Natural killer cell (primary cell): ENCODE measurements at places on chromosomes 1 and 21.

GRCh38 chr1:208942394-208943130 lies 641.0 kb upstream of the CAMK1G start:
- no peak for DNase-seq

DNA sequence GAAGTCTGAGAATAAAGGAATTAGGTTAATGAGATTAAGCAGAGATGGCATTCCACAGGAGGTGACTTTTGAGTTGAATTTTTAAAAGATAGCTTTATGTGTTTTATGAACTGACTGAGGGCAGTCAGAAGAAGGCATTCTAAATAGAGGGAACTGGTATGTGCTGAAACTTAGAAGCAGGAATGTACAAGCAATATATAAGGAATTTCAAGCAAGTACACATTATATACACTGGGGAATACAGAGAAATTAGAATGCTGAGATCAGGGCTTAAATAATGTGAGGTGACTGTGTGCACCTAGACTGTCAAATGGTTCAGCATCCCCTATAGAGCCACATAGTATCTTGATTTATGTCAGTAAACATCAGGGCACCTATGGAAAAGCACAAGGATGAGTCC lies 19.3 kb downstream of the WNT2B start:
- no peak for DNase-seq

DNA sequence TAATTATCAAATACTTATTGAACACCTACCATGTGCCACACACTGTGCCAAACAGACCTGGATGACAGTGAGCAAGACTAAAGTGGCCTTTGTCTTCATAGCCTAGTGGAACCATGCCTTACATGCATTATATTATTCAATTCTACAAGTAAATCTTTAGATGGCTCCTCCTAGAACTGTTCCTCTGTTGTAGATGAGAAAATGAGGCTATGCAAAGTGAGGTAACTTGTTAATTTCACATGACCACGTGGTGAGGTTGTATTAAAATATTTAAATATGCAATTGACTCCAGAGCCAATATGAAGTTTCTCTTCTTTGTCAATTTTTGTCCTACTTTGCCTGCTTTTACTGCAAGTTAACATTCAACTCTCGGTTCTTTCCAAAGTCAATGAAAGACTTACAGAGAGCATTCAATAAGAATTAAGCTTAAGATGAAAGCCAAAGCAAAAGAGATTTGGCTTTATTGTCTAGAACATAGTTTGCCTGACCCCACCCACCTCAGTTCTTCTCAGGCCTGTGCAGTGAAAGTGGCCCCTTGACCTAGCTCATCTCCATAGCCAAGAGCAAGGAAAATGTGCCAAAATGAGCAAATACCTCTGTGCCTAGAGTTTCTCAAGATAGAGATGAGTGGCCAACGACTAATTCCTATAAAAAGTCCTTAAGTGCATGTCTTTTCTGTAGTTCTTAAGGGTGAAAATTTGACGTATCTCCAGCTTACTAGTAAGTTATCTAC lies 263.2 kb upstream of the NFIA start:
- no peak for DNase-seq

DNA sequence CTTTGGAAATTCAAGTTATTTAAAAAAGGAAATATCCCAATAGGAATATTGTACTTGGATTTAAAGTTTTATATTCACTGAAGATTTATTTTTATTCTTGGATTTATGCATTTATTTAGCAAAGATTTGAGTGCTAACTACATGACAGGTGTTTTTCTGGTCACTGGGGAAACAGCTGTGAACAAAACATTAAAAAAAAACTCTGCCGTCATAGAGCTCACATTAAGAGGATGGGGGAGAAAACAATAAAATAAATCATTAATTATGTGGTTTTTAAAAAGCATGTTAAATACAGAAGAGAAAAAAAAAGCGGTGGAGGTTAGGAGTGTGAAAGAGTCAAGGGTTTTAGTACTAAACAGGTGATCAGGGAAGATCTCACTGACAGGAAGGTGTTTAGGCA lies 149.9 kb downstream of the GALNT2 start:
- DNase-seq: no peak

DNA sequence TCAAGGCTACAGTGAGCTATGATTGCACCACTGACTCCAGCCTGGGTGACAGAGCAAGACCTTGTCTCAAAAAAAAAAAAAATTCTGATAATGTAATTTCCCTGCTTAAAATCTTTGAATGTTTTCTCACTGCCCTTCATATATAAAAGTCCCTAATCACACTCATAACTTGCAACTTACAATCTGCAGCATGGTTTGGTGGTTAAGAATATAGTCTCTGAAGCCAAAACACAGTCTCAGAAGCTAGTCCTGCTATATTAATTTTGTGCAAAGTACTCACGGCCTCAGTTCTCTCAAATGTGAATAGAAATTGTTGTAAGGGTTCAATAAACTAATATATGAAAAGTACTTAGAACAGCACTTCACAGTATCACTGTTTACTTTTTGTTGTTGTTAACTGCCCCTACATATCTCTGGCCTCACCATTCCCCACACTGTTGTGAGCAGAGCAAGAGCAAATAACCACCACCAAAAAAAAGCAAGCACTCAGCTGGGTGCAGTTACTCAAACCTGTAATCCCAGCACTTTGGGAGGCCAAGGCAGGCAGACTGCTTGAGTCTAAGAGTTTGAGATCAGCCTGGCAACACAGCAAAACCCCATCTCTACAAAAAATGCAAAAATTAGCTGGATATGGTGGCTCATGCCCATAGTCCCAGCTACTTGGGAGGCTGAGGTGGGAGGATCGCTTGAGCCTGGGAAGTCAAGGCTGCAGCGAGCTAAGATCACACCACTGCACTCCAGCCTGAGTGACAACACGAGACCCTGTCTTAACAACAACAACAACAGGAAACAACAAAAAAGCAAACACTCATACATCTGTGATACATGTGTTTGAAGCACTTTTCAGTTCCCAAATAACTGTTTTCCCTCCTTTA lies 22.4 kb downstream of the ASH1L start:
- no peak for DNase-seq

GRCh38 chr1:57422271-57423134 lies 1.4 kb downstream of the DAB1 start:
- DNase-seq: no peak

- DNase-seq: no peak
Measured at GRCh38 chr1:209335178-209335577, 248.3 kb upstream of the CAMK1G start.

DNA sequence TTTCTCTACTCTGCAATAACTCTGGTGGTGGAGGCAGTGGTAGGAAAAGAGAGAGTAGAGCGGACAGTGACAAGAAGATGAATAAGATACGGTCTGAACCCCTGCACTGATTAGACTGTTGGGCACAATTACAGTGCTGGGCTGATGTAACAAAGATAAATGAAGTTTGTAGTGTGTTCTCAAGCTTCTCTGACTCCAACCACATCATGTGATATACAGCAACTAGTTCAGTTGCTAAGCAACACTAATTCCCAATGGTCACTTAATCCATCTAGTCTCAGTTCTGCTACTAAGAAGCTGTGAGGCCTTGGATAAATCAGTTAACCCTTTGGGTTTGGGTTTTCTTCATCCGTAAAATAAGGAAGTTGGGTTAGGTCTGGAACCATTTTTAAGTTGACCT lies 17.3 kb downstream of the DDR2 start:
- no peak for DNase-seq

DNA sequence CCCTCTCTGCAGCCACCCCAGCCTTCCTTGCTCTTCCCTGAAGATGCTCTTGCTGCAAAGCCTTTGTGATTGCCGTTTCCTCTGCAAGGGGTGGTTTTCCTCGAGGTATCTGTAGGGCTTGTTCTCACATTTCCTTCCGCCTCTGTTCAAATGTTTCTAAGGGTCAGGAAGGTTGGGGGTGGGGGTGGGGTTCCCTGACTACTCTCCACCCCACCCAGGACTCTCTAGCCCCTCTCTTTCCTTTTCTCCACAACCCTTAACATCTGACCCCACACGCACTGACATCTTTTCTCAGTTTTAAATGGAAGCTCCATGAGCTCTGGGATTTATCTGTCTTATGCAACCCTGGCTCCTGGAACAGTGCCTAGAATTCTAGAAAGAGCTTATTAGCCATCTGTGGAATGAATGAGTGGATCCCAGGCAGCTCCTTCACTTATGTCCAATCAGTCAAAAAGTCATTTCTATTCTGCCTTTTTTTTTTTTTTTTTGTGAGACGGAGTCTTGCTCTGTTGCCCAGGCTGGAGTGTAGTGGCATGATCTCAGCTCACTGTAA lies 27.3 kb upstream of the ZNF362 start:
- DNase-seq: no peak

GRCh38 chr1:92511541-92511940 lies 24.8 kb upstream of the GFI1 start:
- DNase-seq: no peak

GRCh38 chr1:183918589-183918988 lies 113.7 kb downstream of the RGL1 start:
- no peak for DNase-seq

DNA sequence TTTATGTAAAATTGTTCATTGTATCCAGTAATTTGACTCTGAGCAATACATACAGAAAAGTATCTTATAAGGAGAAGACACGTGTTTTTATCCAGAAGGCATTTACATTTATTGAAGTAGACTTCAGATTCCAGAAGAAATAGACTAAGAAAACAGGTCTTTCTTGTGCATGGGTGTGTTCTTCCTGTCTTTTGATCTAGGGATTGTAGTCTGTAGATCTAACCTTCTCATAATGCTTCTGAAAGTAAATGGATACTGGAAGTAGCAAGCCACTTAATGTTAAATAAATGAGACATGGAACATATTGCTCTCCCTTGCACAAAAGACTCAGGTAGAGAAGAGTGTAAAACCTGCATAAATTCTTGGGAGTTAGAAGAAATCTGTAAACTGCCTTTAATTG lies 853.2 kb upstream of the B3GALT2 start:
- DNase-seq: no peak

- DNase-seq: no peak
Measured at GRCh38 chr1:88649932-88650331, 34.1 kb upstream of the PKN2 start.

GRCh38 chr1:201845331-201846083 lies 16.6 kb downstream of the IPO9 start:
- no peak for DNase-seq

GRCh38 chr1:203175827-203176241 lies 208 bp upstream of the MYBPH start:
- DNase-seq: no peak

DNA sequence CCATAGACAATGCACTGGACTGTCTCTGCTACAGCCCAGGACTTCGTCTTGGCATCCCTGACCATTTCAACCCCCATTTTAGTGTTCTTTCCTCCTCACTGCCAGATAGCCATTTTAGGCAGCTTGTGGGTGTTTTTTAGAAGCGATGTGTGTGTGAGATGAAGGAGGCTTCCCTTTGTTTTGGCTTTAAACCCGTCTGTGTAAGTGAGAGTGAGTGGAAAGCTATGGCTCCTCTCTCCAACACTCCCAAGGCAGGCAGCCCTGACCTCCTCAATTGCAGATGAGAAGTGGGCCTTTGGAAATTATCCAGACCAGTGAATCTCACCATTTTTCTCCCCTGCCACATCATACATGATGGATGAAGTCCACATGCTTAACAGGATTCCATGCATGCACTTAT lies 70.3 kb upstream of the PGBD5 start:
- no peak for DNase-seq

- no peak for DNase-seq
Measured at GRCh38 chr1:54309631-54310366, 96.4 kb downstream of the SSBP3 start.

- peak; percentile 82 for DNase-seq
Measured at GRCh38 chr1:179079113-179079761, 2.6 kb upstream of the TOR3A start.

GRCh38 chr1:165717918-165718515 lies 19.7 kb upstream of the ALDH9A1 start:
- peak; percentile 60 for DNase-seq

DNA sequence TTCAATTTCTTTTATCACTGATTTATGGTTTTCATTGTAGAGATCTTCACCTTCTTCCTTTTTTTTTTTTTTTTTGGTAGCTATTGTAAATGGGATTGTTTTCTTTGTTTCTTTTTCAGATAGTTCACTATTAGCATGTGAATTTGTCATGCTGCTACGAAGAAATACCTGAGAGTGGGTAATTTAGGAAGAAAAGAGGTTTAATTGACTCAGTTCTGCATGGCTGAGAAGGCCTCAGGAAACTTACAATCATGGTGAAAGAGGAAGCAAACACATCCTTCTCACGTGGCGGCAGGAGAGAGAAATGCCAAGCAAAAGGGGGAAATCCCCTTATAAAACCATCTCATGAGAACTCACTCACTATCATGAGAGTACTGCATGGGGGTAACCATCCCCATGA lies 66.4 kb downstream of the DAB1 start:
- DNase-seq: no peak

GRCh38 chr1:101115112-101115511 lies 89.5 kb upstream of the DPH5 start:
- DNase-seq: no peak

DNA sequence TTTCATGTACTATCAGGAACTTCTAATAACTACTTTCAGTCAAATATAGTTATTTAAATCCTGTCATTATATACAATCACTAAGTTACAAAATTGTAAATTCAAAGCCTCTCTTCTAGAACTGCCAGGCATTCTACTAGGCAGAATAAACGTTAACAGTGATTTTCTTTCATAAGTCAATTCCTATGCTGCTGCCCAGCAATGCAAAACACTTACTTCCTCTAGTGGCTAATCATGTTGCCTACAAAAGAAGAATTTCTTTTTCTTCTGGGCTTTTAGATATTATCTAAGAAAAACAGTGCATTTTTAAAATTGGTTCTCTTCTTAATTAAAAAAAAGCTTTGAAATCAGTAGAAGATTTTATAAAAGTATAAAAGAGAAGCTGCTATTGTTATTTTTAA lies 509.8 kb upstream of the ADAMTS5 start:
- DNase-seq: no peak

- DNase-seq: no peak
Measured at GRCh38 chr1:50700214-50700613, 259.9 kb downstream of the FAF1 start.

DNA sequence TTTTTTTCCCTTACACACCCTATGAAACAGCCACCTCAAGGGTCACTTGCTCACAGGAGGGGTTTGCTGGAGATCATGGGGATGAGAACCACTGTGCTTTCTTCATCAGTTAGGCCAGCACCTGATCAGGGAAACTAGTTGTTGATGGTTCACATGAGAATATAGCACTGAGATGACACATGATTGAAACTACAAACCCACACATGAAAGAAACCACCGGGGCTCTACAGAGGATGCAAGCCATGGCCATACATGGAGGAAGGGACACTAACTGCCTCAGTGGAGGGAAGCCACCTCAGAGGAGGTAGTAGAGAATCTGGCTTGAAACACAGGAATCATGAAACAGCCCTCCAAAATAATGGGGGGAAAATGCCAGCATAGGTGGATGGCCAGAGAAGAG lies 63.2 kb downstream of the PRKAB2 start:
- DNase-seq: no peak

- no peak for DNase-seq
Measured at GRCh38 chr1:23718482-23718881, 24.8 kb upstream of the ELOA start.

DNA sequence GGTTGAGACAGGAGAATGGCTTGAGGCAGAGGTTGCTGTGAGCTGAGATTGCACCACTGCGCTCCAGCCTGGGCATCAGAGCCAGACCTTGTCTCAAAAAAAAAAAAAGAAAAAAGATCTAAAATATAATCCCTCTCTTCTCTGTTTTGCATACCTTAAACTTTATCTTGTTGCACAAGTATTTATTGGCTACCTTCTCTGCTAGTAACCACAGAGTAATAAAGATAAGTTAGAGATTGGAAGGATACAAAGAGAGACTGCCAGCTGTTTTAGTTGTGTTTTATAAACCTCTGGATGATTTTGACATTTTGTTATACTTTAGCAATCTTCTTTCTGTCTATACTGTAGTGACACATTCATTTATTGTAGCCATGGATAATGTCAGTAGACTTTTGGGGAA lies 27.7 kb downstream of the AGO3 start:
- DNase-seq: no peak
